ENCODE measurements at places on chromosomes 12 and 14.
A peak's percentile ranks its signal among the peaks of the same experiment; 100 is the strongest.

- no peak for DNase-seq
Measured at GRCh38 chr14:75875958-75876357, 105.8 kb downstream of the TGFB3 start.

DNA sequence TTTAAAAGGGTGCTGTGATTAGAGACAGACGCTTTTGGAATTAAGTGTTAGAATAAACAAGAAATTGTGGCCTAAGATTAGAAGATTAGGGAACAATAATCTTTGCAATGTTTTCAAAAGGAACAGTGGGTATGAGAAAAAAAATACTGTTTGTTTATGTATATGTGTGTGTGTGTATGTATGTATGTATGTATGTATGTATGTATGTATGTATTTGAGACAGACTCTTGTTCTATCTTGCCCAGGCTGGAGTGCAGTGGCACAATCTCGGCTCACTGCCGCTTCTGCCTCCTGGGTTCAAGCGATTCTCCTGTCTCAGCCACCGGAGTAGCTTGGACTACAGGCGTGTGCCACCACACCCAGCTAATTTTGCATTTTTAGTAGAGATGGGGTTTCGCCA is 81.6 kb downstream of the TRAFD1 start:
- no peak for DNase-seq

DNA sequence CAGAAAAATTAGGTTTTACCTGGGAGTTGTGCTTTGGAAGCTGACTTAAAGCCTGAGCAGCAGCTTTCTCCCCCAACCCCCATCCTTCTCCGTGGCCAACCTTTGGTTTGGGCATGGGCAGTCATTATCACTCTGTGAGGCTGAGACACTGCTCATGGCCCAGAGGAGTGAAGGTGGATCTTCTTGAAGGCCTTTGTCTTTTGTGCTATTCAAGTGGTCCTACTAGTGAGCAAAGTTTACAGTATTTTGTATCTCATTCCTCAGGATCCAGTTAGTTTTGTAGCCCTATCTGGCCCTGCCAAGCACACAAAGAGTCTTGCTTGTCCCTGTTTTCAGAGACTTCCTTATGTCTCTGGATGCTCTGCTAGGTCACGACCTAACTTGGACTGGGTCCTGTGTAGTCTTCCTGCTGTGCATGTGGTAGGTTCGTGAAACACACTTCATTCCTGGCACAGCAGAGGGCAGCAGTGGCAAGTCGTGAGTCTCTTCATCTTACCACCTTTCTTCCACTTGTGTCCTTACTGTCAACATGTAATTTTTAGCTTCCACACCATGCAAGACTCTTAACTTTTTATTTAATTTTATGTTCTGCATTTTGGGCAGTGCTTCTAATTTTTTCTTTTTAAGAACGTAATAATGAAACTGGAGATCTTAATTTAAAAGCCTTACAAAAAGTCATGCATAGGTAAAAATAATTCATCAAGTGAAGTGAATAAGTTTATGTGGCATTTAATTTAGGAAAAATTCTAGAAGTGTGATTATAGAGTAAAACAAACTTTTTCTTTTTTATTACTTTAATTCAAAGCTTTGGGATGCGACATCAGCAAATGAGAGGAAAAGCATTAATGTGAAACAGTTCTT is 53.7 kb downstream of the APAF1 start:
- DNase-seq, result no peak

DNA sequence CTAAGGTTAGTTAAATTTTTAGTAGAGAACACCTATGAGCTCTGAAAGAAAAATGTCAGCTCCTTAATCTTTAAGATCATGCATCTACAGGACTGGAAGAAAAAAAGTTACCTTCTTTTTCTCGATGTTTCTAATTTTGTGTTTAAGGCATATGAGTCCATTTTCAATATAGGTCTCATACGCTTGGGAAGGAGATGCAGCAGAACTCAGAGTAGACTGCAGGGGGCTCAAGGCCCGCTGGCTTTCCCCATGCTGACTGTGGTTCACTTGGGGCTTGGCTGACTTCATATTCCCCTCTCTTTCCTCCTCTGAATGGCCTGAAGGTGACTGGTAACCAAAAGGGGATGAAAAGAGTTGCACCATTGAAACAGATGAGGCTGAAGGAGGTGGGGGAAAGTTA is 1.5 kb downstream of the CAPRIN2 start:
- no peak for DNase-seq

- DNase-seq, result no peak
Measured at GRCh38 chr12:40622246-40622838, 69.9 kb upstream of the CNTN1 start.

DNA sequence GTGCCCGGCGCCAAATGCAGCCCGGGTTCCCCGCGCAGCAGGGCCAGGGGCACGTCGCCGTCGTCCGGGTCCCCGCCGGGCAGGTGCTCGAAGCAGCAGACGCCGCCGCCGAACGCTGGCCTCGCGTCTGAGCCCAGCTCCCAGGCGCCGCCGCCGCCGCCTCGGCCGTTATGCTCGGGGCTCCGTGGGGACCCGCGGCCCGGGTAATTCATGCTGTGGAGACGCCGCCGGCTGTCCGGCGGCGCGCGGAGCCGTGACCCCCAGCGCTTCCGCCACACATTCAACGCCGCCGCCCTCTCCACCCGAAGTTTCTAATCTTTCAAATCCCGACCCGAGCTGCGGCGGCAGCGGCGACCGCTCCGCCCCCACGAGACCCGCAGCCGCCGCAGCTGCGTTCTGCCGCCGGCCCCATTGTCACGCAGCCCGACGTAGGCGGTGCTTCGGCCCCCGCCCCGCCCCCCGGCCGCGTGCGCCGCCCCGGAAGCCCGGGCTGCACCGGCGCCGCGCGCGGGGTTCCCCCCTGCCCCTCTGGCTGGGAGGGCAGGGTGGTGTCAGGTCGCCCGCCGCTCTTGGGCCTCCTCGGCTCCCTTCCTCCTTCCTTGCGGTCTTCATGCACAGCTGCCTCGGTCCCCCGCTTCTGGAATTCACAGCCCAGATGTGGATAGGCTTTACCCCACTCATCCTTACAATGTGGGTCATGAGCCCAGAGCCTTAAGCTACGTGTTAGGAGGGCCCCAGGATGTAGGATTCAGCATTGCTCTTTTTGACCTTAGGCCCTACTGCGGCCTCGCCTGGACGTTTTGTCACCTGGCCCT is at the start of gene DDHD1:
TSS of gene DDHD1 (minus strand) at position 437 of the 815 bp plus-strand sequence. CDS start at position 212, 225 bp downstream.
- peak; percentile 75 for DNase-seq

DNA sequence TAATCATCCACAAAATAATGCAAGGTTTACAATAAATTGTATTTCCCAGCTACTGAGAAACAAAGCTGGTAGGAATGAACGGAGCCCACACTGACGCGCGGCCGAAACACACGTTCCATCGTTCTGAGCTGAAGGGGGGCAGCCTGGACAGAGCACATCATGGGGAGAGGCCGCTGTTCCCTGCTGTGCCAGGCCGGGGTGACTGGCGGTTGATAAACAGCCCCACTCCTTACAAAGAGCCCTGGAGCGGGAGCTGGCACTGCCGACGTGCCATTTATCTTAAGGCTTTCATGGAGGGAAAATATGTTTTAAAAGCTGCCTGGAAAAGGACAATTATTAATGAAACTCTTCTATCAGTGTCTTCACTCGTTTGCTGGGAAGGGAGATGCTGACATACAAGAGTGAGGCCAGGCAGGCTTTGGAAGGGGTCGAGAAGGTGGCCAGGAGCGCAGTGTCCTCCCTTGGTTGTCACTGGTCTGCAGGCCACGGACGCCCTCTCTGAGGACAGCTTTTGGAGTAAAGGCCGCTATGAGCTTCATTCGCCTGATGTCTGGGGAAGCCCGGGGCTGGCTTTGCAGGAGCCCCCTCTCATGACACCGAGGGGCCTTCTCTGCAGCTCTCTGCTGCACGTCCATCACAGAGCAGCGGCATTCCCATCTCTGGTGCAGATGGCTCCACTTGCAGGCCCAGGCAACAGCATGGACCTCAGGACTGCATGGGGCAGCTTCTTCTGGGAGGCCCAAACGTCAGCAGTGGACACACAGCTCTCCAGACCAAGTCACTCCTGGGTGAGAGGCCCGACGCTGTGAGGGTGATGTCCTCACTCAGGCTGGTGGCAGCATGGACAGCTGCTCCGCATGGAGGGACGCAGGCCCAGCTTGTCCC is 355.3 kb upstream of the SFSWAP start:
- DNase-seq, result no peak

DNA sequence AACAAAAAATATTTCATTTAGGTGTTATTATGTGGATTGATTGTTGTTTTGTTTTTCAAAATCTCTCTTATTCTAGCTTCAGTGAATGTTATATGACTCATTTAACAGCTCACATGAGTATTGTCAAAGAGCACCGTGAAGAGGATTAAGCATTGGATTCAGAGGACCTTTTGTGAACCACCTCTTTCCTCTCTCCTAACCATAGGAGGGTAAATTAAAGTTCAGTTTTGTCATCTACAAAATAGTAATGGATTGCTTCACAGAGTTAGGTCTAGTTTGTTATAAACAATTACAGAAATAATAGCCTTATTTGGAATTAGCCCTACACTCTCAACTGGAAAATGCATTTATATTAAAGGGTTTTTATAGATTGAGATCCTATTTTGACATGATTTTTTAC is 962 bp upstream of the KERA start:
- no peak for DNase-seq

DNA sequence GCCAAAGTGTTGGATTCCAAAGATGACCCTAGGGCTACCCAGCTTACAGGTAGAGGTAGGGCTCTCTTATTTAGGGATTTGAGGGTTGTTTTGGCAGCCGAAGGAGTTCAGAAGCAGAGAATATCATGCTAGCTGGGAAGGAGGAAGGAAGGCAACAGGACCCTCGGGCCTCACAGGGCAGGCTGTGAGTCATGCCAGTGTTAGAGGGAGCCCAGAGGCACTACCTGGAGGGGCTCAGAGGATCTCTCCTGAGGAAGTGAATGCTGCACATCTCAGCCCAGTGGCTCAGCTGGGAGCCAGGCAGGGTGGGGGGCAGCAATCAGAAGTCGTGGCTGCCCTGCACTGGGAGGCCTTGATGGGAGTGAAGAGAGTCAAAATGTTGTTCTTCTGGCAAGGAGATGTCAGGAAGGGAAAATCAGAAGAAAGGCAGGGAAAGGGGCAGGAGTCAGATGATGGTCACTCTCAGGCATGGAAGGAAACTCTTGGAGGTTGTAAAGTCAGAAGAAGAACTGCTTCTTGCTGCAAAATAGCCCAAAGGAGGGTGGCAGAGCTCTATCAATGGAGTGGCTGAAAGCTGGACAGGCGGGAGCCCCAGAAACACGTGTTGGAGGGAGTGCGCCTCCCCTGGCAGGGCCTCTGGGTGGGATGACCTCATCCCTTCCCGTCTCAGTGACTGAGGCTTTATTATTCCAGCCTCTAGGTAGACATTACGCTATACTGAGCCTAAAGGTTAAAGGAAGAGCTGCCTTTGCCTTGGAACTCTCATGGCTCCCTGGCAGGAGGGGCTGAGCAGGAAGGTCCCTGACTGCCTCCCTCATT is 141.3 kb downstream of the SMOC1 start:
- DNase-seq, result no peak

GRCh38 chr12:28189784-28190320 is 404 bp upstream of the CCDC91 start:
- no peak for DNase-seq

DNA sequence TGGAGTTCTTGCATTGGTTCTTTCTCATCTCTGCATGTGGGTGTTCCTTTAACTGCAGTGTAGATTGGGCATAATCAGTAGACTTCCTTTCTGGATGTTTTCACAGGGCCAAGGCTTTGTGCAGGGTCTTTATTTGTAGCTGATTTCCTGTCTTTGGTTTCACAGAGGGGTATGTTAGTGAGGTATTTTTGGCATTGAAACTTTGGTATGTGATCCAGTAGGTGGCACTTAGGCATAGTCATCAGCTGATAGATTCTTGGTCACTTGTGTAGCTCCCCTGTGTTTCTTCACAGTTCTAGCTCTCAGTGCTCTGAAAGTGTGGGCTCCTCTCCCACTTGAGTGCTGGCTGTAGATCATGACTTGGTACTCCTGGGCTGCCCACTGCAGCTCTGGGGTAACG is 52.7 kb upstream of the LMO3 start:
- DNase-seq, result no peak

GRCh38 chr14:76203086-76204001 is 51.6 kb downstream of the GPATCH2L start:
- DNase-seq, result no peak

DNA sequence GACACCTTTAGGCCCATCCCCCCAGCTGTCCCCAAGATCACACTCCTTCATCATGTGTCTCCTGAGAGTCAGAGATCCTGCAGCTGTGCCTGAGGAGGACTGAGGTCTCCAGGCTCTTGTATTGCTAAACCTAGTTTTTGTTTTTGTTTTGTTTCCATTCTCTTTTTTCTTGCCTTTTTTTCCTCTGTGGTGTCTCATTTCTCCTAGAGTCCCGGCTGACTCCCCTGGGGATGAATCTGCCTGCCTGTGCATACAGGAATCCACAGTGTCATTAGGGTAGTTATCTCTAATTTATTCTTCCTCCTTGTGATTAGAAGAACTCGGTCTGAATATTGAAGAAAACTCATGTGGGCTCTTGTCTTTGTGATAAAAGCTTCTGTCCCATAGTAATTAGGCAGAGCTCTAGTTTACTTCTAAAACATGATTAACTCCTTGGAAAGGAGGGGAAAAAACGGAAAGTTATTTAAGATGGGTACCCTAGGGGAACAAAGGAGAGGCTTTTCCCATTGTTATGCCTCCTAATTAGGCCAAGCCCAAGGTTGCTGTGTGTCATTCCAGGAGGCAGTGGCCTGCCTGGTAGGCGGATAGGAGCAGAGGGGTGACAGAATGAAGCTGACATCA is 343.2 kb downstream of the ZFP36L1 start:
- no peak for DNase-seq

GRCh38 chr12:51470116-51470515 is 45.5 kb downstream of the SLC4A8 start:
- no peak for DNase-seq

- no peak for DNase-seq
Measured at GRCh38 chr12:38721611-38722252, 183.7 kb downstream of the CPNE8 start.

- DNase-seq, result no peak
Measured at GRCh38 chr14:78091361-78091760, 78.8 kb upstream of the NRXN3 start.

- no peak for DNase-seq
Measured at GRCh38 chr12:12523229-12523628, 39.4 kb downstream of the DUSP16 start.

DNA sequence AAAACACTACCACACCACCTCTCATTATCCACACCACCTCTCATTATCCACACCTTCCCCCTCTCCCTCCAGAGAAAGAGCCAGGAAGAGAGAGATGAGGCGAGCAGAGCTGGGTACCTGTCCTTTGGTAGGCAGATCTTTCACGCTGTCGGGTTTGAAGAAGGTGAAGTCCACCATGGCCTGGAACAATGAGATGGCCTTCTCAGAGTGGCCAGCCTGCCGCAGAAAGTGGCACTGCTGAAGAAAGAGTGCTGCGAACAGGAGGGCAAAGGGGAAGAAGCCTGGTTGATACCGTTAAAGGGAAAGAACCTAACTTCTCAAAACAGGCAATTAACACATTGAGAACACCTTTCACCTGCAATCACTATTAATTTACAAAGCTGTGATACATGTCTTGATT is 30.6 kb downstream of the NRDE2 start:
- no peak for DNase-seq

DNA sequence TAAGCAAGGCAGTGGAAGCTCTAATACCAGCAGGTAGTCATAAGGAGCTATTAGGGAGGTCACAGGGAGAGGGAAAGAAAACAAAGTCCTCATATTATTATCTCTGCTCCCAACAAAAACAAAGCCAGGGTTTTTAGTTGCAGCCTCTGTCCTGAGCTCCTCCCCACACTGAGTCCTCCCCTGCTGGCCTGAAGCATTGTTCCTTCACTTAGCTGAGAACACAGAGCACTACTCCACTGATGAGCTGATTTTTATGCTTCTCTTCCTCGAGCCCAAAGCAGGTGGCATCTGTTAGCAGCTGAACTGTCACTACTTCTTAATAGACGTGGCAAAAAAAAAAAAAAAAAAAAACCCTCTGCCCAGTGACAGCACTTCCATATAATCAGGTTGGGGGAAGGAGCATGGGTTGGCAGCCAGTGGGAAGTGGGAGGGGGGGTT is 10.5 kb upstream of the STAC3 start:
- DNase-seq, result no peak
